Inflammatory macrophage treated with lipopolysaccharide for 1 hour (primary cell): ENCODE measurements at places on chromosomes 1 and 21.
A peak's percentile ranks its signal among the peaks of the same experiment; 100 is the strongest.

DNA sequence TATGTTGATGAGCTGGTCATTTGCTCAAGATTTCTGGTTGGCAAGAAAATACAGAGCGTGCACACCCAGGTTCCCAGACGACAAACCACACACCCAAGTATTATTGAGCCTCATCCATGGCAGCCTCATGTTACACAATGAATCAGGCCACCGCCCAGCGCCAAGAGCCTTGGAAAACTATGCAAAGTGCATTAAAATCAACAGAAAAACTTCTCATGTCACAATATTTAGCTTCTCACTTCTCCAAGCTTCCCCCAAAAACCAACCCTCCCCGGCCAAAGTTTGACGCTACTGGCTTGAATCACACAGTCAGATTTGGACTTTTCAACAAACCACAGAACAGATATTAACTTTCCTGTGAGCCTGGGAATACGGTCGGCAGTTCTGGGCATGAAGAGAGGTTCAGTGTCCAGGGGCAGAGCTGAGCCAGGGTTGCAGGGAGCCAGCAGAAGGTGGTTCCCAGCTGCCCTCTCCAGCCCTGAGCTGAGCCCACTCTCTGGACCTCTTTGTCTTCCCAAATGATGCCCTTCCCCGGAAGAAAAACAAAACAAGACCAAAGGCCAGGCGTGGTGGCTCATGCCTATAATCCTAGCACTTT, 71.1 kb downstream of the SETD4 start:
- DNase-seq = no peak

DNA sequence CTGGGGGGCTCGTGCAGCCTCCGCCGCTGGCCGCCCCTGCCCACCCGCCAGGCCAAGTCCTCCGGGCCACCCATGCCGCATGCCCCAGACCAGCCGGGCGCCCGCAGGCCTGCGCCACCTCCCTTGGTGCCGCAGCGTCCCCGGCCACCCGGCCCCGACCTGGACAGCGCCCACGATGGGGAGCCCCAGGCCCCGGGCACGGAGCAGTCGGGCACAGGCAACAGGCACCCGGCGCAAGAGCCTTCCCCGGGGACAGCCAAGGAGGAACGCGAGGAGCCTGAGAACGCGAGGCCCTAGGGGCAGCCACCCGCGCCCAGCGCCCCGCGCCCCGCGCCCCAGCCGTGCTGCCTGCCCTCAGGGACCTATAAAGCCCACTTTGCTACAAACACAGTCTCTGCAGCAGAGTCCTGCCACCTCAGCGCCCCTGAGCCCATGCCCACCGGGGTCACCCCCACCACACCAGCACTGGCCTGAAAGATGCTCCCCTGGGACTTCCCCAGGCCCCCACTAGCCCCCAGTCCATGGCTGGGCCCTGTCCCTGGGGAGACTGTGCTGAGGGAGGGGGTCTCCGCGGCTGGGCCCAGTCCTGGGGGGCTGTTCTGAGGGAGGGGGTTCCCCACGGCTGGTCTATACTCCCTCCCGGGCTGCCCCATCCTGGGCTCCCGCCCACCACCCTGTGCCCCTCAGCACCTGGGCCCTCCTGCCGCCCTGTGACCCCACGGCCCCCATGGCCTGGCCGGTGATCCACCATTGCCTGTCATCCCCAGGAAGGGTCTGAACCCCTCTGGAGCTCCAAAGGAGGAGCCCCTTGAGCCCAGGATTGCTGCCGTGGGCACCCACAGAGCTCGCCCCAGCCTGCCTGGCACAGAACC, 8.6 kb downstream of the TNFRSF18 start:
- no peak for DNase-seq

- no peak for DNase-seq
Measured at GRCh38 chr1:166327886-166328285, 161.1 kb upstream of the FAM78B start.

- no peak for DNase-seq
Measured at GRCh38 chr1:107183011-107183410, 42.2 kb downstream of the NTNG1 start.

GRCh38 chr1:197394831-197395608, 127.0 kb downstream of the CRB1 start:
- no peak for DNase-seq

DNA sequence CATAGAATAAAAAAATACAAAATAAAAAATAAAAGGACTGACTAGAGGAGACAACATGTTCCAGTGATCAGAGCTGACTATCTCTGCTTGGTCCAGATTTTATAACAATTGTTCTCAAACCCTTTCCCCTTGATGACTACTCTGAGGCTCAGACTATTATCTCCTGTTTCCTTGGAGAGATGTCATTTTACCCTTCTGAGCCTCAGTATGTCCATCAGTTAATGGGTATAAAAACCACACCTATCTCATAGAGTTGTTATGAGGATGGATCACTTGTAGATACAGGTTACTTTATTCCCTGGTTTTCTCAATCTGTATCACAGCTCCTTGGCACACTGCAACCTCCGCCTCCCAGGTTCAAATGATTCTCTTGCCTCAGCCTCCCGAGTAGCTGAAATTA, 7.0 kb downstream of the NKAIN1 start:
- DNase-seq = no peak

- peak; percentile 8 for DNase-seq
Measured at GRCh38 chr1:186304982-186305949, 69.8 kb downstream of the TPR start.

DNA sequence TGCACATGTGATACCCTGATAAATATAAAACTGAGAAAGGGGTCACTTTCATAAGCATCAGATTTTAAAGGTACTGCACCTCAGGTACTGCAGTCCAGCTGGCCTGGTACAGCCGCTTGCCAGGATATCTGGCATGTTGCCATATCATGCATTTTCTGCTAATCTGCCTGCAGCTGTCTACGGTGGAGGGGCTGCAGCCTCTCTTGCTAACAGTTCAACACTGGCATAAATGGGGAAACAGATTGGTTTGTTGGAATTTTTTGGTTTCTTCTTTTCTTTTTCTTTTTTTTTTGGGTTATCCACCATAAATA, 71.5 kb downstream of the MIS18A start:
- DNase-seq = no peak

DNA sequence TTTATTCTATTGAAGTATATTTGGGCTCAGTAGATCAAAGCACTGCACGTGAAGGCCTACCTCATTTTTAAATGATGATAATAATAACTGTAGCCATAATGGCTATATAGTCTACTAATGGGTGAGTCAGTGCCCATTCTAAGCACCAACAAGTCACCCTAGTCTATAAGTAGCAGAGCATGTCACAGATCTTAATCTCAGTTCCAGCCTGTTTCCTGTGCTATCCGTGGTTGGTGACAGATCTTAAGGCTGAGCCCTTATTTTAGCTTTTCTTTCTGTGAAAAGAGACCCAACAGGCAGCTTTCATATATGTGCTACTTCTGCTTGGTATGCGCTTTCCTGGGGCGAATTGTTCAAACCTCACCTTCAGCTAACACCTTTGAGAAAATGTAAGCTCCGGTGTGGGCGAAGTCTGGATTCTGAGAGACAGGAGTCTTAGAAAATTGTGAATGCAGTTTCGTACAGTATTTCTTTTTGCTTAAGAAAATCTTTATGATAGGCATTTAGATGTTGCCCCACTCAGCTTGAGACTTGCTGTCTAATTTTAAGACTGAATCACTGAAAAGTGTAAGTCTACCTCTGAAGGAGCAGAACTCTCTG, 59.6 kb downstream of the FMN2 start:
- DNase-seq = no peak

DNA sequence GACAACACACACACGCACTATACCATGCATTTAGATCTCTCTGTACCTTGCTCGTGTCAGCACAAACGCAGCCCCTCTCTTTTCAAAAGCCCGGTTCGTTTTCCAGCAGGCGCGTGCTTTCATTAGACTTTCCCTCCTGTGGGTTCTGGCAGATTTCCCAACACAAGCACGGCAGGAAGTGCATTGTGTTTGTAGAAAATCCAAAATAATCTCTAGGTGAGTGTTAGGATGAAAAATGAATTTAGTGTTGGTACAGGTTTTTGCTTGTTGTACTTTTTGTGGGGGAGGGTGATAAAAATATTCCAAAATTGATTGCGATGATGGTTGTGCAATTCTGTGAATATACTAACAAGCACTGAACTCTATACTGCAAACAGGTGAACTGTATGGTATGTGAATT, 54.1 kb upstream of the POFUT2 start:
- no peak for DNase-seq

DNA sequence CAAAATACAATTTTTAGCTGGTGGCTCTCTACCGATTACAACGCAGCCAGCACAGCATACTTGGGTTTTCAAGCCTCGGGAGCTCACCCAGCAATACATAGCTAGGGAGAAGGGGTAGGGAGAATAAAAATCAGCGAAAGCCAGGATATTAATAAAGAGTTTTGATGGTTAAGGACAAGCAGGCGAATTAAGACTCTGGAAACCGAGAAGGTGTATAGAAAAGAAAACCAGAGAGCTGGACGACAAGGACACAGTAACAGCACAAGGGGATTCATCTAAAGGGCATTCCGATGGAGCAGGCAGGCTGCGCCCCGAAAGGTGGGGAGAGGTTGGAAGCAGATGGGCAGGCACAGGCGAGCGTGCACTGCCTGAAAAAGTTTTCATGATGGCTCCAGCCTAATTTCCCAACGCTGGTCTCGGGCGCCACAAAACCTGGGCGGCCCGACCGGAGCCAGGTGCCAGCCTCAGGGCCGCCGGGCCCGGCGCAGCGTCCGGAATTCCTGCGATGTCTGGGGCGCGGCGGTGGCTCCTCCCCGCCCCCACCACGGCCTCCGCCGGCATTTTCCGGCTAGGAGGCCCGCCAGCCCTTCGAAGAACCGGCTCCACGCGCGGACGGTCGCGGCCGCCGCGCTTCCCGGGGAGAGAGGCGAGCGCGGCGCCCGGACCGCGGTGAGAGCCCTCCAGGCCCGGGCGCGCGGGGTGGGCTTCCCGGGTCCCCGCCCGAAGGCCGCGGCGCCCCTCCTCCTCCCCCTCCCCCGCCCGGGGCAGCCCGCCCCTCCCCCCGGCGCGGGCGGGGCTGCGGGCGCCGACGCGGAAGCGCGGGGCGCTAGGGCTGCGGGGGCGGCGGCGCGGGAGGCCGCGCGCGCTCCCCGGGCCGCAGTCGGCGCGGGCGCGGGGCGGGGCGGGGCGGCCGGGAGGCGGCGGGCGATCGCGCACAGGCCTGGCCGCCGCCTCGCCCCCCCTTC, 774 bp upstream of the DYRK1A start:
- DNase-seq = peak; percentile 65

DNA sequence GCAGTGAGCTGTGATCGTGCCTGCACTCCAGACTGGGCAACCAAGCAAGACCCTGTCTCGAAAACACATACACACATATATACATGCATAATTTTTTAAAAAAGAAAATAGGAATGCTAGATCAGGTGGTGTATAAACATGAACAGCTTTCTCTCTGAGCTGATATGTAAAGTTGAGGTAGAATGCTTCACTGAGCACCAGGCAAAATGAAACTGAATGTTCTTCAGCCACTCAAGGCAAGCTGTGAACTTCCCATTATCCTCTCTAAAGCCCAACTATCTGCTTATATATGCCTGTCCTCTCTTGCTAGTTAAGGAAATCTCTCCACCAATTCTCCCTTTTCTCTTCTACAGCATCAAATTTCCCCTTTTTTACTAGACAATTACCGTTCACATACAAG, 93.0 kb downstream of the NUF2 start:
- no peak for DNase-seq
